GM10248 (cell line): ENCODE measurements at places on chromosomes 2 and 18.

DNA sequence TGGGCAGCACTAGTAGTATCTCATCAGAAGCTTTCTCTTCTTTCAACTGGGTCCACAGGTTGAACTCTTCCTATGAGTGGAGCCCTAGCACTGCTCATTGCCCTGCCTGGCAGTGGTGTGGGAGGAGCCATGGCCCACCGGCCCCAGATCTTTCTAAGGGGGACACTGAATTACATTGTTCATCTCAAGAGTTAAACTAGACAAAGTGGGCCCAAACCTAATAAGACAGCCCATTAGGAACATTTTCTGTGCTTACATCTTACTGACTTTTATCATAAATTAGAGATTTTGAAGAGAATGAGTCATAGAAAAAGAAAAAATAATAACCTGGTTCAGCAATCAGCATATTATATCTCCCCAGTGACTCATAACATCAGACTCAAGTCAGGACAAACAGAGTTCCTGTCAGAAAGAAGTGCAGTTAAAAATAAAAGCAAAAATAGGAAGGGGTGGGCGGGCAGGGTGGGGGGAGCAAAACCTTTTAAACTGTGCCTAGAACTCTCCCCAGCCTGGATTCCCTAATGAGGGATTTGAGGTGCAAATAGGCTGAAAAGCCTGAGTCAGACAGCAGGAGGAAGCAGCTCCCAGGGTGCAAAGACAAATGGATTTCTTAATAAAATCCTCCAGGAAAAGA lies 161.6 kb upstream of the TRIB2 start:
- DNase-seq: no peak

GRCh38 chr2:100520224-100520623 lies 42.6 kb upstream of the PDCL3 start:
- DNase-seq: no peak

DNA sequence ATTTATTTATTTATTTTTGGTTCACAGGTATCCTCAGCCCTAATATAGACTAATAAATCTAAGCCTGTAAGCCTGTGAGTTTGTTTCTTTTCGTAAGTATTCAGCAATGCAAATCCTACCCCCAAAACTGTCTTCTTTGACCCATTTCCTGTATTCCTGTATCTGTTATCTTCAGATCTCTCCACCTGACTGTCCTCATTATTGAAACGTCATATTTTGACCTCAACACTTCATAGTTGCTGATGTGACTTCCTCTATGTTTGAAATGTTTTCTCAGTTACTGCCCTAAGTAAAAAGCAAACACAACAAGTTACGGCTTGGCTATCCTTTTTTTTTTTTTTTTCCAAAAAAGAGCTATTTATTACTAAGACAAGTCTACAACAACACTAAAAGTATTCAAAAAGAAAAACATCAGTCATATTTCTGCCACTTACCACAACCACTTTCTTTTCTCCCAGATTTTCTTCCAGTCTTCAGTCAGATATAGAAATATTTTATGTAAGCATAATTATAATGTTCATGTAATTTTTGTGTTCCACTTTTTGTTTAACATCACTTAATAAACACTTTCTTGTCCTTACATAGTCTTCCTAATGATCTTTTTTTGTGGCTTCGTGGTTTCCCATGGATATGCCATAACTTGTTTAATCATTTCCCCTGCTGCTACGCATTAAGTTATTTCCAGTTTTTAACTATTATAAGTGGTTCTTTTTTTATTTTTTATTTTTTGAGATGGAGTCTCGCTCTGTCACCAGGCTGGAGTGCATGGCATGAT lies 45.0 kb upstream of the EML4 start:
- no peak for DNase-seq

DNA sequence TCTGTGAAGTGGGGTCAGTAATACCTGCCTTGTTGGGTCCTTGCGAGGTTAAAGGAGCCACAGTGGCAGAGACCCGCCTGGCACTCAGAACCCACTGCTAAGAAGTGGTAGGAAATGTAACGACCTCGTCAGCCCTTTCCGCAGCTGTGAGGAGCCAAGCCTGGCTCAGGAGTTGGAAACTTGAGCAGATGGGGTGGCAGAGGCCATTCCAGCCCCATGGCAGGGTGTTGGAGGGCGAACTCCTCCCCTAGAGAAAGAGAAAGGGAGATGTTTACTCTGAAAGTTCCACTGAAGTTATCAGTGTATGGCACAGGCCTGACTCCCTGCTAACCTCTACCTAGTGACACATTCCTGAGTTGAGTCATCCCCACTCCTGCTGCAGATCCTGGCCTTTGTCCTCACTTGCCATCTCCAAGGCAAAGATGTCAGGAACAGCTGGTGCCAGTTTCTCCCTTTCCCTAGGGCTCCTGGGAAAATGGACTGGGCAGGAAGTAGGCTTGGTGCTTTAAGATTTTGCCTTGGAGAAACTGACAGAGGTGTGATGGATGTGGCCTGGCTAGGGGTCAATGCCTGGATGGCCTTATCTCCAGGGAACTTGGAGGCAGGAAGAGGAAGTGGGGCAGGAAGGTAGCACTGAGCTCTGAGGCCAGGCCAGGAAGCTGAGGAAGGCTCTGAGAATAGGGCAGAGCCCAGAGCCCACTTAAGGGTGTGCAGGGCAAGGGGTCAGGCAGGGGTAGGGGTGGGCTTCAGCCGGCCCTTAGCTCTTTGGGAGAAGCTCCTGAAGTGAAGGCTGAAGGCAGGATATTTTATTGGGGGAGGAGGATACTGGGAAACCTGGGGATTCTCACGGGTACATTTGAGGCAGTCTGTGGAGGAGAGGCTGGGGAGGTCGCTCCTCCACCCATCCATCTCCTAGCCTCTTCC lies 888 bp downstream of the VAMP5 start:
- peak; percentile 43 for DNase-seq

DNA sequence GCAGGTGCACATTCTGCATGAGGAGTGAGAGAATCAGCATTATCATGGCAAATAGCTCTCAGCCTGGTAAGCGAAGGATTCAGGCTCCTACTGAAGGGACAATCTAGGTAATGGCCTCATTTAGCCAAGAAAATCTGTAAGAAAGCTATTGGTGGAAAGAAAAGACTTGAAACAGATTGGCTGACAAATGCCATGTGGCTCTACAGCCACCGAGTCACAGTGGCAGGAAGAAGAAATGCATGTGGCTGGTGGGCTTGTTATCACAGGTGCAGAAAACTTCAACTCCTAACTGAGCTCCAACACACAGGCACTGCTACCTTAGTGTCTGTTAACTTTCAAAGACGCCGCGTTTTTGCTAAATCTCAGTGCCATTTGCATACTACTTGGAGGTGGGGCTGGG lies 60.6 kb upstream of the REV1 start:
- no peak for DNase-seq

GRCh38 chr2:108320326-108320922 lies 31.7 kb downstream of the SULT1C2 start:
- no peak for DNase-seq

GRCh38 chr2:54000524-54000923 lies 29.7 kb upstream of the PSME4 start:
- no peak for DNase-seq

DNA sequence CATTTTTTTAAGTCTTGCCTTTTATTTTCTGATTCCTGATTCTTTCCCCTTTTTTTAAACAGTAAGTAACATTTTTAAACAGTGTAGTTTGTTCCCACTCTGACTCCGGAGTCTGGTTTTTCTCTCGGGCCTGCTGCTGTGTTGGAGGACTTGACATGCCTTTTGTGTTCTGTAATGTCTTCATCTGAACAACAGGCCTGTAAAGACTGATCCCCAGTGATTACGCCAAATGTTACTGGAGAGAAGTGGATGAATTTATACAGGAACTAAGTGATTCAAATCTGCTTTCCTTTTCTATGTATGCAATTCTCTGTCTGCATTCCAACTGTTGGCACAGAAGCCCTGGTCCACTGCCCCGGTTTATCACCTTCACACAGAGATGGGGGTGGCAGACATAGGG lies 54.3 kb upstream of the RMDN2 start:
- no peak for DNase-seq

- DNase-seq: no peak
These were observed 71.0 kb upstream of the KCTD1 start for GRCh38 chr18:26619350-26619749.

- peak; percentile 56 for DNase-seq
These were observed 8.7 kb downstream of the CYRIA start for GRCh38 chr2:16656784-16657391.

DNA sequence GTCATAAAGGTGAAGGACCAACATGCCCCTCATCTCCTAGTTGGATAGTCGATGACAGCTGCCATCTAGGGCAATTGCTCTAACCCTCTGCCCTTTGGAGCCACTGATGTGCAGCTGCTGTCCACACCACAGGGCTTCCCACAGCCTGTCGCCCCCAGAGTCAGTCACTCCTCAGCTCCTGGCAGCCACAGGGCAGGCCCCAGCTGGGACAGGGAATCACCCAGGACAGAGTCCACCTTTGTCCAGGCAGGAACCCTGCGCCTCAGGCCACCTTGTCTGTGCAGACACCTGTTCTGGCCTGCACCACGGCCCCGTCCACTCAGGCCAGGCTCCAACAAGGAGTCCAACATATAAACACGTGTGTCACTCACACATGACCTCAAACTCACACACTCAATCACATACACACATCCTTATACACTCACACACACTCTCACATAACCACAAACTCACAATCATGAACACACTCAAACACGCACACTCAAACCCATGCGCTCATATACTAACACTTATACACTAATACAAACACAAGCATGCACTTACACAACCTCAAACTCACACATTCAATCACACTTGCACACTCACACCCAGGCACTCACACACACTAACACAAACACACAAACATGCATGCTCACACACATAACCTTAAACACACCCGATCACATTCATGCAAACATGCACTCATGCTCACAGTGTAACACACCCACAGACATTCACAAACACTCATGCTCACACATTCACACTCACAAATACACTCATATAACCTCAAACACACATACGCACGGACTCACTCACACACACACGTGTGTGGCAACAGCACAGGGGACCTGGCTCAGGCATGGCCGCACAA lies 29.7 kb downstream of the HDAC4 start:
- no peak for DNase-seq

- no peak for DNase-seq
These were observed 70.9 kb downstream of the AFF3 start for GRCh38 chr2:100071335-100072043.

DNA sequence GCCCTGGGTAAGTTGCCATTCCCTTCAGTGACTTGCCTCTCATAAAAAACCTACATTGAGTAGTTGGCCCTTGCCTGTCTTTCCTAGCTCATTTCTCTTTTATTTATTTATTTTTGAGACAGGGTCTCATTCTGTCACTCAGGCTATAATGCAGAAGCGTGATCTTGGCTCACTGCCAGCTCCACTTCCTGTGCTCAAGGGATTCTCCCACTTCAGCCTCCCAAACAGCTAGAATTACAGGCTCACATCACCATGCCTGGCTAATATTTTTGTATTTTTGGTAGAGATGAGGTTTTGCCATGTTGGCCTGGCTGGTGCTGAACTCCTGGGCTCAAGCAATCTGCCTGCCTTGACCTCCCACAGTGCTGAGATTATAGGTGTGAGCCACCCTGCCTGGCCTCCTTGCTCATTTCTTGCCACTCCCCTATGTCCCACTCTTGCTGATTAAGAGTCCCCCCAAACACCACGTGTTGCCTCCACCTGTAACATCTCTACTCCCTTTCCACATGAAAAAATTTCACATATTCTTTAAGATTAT lies 12.6 kb downstream of the EVA1A start:
- DNase-seq: no peak

GRCh38 chr2:143553261-143553660 lies 424.0 kb downstream of the ARHGAP15 start:
- DNase-seq: no peak

GRCh38 chr2:112047537-112048235 lies 7.4 kb upstream of the TMEM87B start:
- DNase-seq: no peak

- DNase-seq: no peak
These were observed 1.4 kb upstream of the IHH start for GRCh38 chr2:219062081-219062480.

GRCh38 chr2:162487816-162488215 lies 143.9 kb downstream of the GCA start:
- DNase-seq: no peak

- DNase-seq: no peak
These were observed 105.4 kb upstream of the FAM110C start for GRCh38 chr2:151553-152334.

- DNase-seq: no peak
These were observed at the start of gene REG3G for GRCh38 chr2:79025421-79025820. Gene REG3G, plus strand, starts transcription at chr2:79025702. Its CDS starts 392 bp downstream, at chr2:79026094.

DNA sequence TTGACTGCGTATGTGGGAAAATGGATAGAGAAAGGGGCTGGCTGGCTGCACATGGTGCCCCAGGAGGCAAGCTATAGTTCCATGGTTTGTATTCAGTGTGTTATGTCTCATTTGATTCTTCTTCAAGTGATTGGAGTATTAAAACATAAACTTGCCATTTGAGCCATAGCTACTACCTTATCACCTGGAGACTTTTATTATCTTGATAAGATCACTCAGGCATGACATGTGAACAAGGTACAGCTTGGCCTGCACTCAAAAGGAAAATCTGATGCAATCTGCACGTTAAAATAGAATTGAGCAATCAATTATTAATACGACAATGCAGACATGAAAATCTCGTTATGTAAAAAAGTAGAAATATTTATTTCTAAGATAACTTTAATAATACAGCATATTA lies 116.9 kb downstream of the RND3 start:
- no peak for DNase-seq
